NCI-H1417 (cell line): ENCODE measurements at places on chromosomes 4 and X.

DNA sequence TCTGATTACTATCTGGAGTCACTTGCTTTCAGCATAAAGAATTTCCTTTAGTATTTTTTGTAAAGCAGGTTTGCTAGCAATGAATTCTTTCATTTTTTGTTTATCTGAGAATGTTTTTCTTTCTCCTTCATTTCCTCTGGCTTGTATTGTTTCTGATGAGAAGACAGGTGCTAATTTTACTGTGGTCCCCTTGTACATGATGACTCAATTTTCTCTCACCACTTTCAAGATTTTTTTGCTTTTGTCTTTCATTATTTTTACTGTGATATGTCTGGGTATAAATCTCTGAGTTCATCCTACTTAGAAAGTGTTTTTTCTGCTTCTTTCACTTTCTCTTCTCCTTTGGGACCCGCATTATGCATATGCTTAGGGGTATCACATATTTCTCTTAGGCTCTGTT is 62.6 kb downstream of the PKD2 start:
- DNase-seq = no peak

- DNase-seq = peak; percentile 93
Measured at GRCh38 chr4:86961605-86962295, 26.9 kb downstream of the AFF1 start.

DNA sequence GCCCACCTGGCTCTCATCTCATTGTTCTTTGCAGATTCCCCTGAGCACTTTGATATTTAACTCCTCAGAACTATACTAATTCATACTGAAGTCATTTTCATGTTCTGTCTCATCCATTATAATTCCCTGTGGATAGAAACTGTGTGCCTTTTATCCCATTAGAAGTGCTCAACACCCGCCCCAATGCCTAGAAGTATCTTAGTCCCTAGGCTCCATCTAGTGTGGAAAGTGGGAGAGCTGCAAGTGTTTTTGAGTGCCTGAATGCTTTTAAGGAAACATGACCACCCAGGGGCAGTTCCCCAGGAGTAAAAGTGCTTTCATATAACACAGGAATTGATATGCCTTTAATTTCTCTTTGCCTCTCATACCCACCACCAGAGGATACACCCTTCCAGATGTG is 117.0 kb downstream of the CHRDL1 start:
- DNase-seq = no peak

DNA sequence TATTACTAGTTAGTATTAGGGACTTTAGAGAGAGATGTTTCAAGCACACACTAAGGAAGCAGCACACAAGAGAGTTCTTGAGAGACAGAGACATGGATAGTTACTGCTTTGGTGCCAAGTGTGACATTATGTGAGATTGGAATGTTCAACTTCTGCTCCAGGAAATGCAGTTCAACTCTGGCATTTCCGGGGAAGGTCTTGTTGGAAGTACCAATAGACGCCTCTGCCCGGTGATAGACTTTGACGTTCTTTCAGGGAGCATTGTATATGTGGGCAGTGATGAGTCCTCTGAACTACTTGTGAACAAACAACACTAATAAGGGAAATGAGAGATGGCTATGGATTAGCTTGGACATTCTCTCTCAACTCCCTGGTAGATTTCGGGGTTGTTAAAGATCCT is 638.1 kb upstream of the BOD1L1 start:
- DNase-seq = no peak

DNA sequence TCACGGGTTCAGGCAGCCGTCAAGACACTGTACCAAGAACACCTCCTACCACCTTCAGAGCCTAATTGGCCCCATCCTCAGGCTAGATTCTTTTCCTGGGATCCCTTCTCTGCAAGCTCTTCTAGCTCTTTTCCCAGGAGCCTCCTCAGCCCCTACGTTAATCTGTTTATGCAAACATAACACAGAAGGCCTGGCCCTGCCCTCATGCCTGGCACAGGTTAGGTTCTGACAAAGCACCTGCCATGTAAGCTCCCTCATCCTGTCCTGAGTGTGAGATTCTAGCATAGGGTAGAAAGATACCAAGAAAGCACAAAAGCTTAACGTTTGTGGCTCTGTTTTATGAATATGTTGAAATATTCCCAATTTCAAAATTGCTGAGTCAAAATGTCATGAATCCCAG is 93.6 kb downstream of the IRF2 start:
- DNase-seq = no peak

GRCh38 chr4:102218656-102219055 is 126.6 kb downstream of the SLC39A8 start:
- no peak for DNase-seq

DNA sequence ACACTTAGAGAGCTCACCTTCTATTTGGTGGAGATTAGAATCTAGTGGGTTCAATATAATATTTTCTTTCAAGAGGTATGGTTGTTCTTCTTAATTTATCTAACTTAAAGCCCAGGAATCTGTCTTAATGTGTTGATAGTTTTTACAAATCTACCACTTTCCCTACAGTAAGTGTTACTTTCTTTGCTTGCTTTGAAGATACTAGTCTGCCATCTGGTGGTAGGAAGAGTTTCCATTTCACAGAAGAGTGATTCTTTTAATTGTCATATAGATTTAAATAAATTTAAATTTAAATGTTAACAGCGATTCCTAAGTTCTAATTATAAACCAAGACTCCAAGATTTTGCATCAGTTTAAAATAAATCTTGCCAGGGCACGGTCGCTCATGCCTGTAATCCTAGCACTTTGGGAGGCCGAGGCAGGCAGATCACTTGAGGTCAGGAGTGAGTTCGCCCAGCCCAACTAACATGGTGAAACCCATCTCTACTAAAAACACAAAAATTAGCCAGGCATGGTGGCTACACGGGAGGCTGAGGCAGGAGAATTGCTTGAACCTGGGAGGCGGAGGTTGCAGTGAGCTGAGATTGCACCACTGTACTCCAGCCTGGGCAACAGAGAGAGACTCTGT is 43.5 kb downstream of the NUDT9 start:
- DNase-seq = peak; percentile 20

- DNase-seq = no peak
Measured at GRCh38 chrX:73446831-73447230, at the start of gene CDX4. TSS of gene CDX4 (plus strand) at chrX:73447053. CDS start at chrX:73447254, 201 bp downstream.

- DNase-seq = no peak
Measured at GRCh38 chr4:88353324-88353723, 25.3 kb upstream of the HERC6 start.

- no peak for DNase-seq
Measured at GRCh38 chrX:68416592-68416991, 16.7 kb downstream of the OPHN1 start.

GRCh38 chrX:108131471-108131870 is 39.9 kb downstream of the ATG4A start:
- no peak for DNase-seq

DNA sequence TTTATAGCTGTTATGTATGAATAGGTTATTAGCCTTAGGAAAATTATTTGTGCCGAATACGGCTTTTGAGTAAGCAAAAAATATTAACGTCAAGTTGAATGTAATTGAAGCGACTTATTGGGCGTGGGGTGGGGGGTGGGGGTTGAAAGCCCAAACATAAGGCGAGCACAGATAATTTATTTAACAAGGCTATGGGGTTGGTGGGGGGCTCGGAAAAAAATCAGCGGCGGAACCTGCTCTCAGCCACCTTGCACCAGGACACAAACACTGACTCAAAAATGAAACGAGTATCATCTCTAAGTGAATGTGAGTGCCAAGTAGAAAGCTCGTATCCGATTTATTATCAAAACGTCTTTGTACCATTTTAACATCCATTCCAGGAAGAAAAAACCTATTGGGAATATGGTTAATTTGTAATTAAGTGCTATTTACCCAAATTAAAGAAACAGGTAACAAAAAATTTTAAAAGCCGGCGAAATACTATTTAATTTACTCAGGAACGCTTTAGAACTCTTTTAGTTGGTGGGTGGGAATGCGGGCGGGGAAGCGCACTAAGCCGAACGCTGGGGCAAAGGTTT is 902 bp upstream of the LARP1B start:
- DNase-seq = peak; percentile 43

DNA sequence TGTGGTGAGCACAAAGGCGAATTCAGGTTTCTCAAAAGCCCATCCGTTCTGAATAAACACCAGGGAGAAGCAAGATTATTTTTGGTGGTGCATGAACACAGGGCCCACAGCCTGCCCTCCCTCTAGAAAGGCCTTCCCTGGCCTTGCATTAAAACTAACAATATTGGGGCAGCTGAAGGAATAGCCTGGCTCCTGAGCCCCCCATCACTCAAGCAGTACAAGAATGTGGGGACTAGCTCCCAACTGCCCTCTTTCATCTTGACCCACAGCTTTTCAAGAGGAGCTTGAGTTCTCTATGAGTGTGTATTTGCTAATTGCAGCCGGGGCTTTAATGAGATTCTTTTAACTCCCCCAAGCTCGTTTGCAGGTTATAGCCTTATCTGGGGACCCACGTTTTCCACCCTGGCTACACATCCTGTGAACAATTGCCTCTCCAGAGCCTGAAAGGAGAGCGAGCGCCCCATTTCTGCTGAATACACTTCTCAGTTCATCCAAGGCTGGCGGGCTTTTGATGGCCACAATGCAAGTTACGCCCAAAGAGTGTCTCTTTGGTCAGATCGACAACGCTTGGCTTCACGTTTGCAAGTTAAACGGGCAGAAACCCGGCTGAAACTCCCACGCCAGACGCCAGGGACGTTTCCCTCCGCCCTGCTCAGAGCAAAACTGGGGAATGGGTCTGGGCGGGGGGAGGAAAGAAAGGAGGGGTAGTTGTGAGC is 4.7 kb upstream of the GSX2 start:
- DNase-seq = no peak

GRCh38 chr4:6720202-6720699 is 4.3 kb downstream of the BLOC1S4 start:
- DNase-seq = peak; percentile 83

DNA sequence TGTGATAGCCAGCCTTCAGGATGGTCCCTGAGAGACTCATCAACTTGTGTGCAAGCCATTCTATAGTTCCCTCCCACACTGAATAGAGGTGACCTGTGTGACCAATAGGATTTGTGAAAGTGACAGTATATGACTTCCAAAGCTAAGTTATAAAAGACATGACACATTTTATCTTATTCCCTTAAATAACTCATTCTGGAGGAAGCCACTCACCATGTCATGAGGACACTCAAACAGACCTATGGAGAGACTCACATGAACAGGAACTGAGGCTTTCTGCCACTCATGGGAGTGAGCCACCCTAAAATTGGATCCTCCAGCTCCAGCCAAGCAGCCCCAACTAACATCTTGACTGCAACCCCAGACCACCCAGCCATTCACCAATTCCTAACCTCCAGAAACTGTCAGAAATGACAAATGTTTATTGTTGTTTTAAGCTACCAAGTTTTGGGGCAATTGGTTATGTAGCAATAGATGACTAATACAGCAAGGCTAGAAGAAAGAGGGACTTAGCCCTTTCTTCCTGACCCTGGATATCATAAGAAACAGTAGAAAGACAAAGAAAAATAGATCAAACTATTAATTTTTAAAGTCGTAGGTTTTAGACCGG is 9.0 kb upstream of the CHIC2 start:
- no peak for DNase-seq

DNA sequence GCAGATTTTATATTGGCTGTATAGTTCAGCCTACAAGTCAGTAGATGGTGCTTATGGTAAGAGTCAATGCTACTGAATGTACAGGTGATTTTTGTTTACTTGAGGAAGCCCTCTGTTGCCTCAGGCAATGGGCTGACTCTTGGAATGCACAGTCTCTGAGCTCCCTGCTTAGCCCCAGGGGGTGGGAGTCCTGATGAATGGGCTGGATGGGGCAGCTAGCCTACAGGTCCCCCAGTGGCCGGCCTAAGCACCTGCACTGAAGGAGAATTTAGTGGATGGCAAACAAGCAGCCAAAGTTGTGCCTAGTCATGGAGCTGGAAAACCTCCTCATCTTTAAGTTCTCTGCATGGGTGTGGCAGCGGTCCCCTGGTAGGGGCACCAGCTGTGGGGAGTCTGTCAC is 101.8 kb upstream of the CXorf51B start:
- DNase-seq = no peak

DNA sequence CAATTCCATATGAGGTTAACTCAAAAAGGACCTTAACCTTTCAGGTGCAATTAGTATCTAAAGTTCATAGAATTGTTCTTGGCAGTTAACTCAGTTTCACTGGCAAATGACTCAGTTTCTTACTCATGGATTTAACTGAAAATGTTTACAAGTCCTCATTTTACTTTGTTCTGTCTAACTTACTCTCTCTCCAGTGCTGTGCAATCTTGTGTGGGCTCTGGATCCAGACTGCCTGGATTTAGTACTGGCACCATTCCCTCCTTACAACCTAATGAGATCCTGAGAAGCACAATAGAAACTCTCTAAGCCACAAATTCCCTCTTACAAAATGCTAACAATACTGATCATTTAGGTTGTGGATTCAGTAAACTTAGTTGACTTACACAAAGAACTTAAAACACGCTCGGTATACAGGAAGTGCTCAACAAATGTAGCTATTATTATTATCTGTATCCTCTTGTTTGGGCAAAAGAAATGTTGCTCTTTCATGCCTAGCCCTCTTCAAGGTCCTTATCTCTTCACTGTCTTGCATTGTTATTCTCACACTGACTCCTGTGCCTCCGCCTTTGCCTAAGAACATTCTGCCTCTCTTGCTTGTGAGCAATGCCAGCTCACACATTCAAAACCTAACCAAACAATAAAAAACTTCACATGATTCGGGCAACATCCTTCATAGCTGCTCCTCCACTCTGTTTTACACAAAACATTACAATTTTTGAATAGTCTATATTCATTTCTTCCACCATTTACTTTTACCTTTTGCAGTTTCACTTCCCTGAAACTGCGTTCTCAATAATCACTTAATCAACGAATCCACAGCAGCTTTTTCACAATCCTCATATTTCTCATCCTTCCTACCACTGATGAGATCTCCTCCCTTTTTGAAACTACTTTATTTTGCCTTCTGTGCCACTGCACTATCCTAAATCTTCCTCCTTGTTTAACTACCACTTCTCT is 91.8 kb downstream of the PDE5A start:
- no peak for DNase-seq

DNA sequence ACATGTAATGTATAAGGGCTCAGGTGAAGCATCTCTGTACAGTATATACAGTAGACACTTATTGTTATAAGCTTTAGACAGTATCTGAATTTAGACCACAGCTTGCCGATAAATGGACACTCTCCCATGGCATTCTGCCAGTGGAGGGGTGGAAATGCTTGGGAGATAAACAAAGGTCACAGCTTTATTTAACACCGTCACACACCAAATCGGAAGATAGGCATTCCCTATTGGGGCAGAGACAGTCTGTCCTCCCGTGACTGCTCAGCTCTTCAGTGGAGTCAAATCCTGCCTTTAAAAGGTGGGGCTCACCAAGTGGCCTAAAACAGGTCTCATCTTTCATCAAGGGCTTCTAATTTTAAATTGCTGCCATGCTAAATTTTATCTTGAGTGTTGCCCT is 178.8 kb downstream of the CAMK2D start:
- no peak for DNase-seq

GRCh38 chr4:85866508-85866907 is 391.6 kb downstream of the ARHGAP24 start:
- DNase-seq = no peak

DNA sequence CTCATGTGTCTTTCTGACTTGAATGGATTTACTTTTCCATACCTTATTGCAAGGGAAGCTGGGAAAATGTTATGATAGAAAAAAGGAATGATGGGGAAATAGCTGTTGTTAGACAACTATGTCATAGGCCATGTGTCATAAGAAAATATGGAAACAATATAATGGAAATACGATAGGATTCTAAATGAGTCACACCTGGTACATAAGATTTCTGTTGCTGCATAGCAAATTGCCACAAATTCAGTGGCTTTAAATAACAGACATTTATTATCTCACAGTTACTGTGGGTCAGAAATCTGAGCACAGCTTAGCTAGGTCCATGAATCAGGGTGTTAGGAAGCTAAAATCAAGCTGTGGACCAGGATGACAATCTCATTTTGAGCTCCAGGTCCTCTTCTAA is 44.6 kb upstream of the ANKRD50 start:
- DNase-seq = no peak

GRCh38 chr4:7074426-7074825 is 6.6 kb upstream of the GRPEL1 start:
- DNase-seq = no peak
